A549 treated with GW870086 at 1 μM for 4 hours (cell line): ENCODE measurements at places on chromosomes 4 and X. TPM values are rescaled to one million over a fixed set of nuclear protein-coding genes. Genes with fewer than 3 reads are reported as not detected.

Gene GUCY1A1
- 0.05 TPM in 1 of 5 replicates, not detected in the others for total RNA-seq

Gene KLF8
- total RNA-seq, result 0.02 to 0.16 TPM (median 0.07 TPM) in 4 of 5 replicates, not detected in the other

Gene RPA4
- total RNA-seq, result 0.14 to 0.35 TPM (median 0.27 TPM) in 5 replicates

Gene ARR3
- not detected in 5 replicates for total RNA-seq

Gene TRPC3
- total RNA-seq, result 0.05 to 0.11 TPM (median 0.06 TPM) in 4 of 5 replicates, not detected in the other

Gene TEX11
- not detected in 5 replicates for total RNA-seq

Gene ETDA
- not detected in 5 replicates for total RNA-seq

Gene STATH
- not detected in 5 replicates for total RNA-seq

Gene HSFX2
- total RNA-seq, result 0.17 to 0.29 TPM (median 0.22 TPM) in 3 of 5 replicates, not detected in the others
